ENCODE measurements at places on chromosomes 7 and 10.

- DNase-seq, result no peak
Measured at GRCh38 chr7:154857728-154858681, 144.9 kb downstream of the PAXIP1 start.

DNA sequence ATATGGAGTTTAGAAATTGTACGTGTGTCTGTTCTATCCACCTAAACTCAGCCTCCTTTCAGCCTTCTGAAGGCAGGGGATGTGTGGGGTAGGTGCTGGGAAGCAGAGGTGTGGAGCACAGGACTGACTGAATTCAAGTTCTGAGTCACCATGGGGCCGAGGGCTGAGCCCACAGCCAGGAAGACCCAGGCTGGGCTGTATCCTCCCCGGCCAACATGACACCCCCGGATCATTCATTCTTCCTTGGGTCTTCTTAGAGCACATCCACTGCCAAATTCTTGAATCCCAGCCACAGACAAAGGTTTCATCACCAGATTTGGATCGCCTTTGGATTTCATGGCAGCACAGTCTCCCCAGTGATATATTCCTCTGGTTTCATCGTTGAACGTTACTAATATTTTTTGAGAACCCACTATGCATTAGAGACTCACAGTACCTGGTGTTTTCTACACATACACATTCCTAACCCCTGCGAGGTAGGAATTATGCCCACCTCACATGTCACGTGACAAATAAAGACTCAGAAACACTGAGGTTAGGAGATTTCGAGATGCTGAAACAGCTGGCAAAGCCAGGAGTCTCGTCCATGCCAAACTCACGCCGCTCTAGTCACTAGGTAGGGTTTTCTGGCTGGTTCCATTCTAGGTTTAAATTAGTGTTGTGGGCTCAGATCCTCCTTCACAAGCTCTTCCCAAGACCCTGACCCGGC, 26.9 kb downstream of the CCDC3 start:
- no peak for DNase-seq

- no peak for DNase-seq
Measured at GRCh38 chr7:41809116-41809515, 106.2 kb upstream of the INHBA start.

GRCh38 chr7:22624781-22625180, 102.2 kb upstream of the IL6 start:
- DNase-seq, result no peak

- DNase-seq, result no peak
Measured at GRCh38 chr10:117960345-117960935, 86.3 kb downstream of the RAB11FIP2 start.

- peak; percentile 27 for DNase-seq
Measured at GRCh38 chr7:131021902-131022301, 287.9 kb upstream of the KLF14 start.

- no peak for DNase-seq
Measured at GRCh38 chr7:156147104-156147503, 334.8 kb upstream of the SHH start.

GRCh38 chr10:124270530-124271327, 148.0 kb downstream of the OAT start:
- no peak for DNase-seq

DNA sequence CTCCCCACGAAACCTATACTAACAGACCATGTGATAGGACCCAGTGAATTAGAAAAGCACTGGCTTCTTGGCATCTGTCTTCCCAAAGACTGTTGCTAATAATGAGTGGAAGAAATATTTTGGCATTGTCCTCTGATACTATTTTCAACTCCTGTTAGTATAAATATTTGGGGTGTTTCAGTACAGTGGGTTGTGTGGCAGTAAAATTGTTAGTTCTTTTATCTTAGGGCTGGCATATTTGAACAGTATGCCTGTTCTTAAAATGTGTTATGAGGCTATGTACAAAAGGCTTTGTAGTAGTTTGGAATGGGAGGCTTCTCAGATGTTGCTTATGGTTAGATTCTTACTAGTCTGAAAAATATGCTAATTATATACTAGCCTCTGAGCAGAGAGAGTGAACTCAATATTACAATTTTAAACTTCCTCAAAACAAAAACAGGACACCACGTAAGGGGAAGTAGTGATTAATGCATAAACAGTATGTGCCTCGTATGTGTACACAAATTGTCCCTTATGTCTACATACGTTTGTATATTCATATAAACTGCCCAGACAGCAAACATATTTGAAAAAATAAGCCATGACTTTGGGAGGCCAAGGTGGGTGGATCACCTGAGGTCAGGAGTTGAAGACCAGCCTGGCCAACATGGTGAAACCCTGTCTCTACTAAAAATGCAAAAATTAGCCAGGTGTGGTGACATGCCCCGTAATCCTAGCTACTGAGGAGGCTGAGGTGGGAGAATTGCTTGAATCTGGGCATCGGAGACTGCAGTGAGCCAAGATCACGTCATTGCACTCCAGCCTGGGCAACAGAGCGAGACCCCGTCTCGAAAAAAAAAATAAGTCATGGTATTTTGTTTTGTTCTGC, 115.4 kb downstream of the ARID5B start:
- no peak for DNase-seq

- no peak for DNase-seq
Measured at GRCh38 chr7:101216860-101217387, 457 bp downstream of the PLOD3 start.

- DNase-seq, result peak; percentile 46
Measured at GRCh38 chr10:122435212-122435827, 19.1 kb upstream of the ARMS2 start.

- no peak for DNase-seq
Measured at GRCh38 chr10:94220717-94221116, 142.0 kb downstream of the NOC3L start.

DNA sequence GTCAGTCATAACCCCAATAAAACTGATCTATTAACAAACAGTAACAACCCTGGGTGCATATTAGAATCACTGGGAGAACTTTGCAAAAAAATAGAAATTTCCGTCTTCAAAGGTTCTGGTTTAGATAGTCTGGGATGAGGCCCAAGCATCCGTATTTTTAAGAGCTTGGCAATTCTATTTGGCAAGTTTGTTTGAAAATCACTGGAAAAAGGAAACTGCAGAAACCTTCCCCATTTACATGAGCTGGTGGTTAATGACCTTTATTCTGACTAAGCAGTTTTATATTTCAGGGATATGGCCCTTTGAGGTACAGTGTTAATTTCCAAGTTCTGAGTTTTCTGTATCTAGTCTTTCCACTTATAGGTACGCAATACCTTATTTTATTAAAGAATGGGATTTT, 115.8 kb upstream of the PRR15 start:
- DNase-seq, result no peak

- DNase-seq, result no peak
Measured at GRCh38 chr7:105229641-105230040, 159.1 kb downstream of the SRPK2 start.

- peak; percentile 65 for DNase-seq
Measured at GRCh38 chr7:1720326-1720725, 50.2 kb downstream of the ELFN1 start.

- DNase-seq, result no peak
Measured at GRCh38 chr10:131437556-131438475, 126.3 kb upstream of the TCERG1L start.

GRCh38 chr10:404346-404745, 269.1 kb downstream of the ZMYND11 start:
- DNase-seq, result no peak

GRCh38 chr10:70974351-70974901, 86.1 kb upstream of the PCBD1 start:
- peak; percentile 51 for DNase-seq

GRCh38 chr10:58989486-58990039, 186.9 kb upstream of the PHYHIPL start:
- no peak for DNase-seq

DNA sequence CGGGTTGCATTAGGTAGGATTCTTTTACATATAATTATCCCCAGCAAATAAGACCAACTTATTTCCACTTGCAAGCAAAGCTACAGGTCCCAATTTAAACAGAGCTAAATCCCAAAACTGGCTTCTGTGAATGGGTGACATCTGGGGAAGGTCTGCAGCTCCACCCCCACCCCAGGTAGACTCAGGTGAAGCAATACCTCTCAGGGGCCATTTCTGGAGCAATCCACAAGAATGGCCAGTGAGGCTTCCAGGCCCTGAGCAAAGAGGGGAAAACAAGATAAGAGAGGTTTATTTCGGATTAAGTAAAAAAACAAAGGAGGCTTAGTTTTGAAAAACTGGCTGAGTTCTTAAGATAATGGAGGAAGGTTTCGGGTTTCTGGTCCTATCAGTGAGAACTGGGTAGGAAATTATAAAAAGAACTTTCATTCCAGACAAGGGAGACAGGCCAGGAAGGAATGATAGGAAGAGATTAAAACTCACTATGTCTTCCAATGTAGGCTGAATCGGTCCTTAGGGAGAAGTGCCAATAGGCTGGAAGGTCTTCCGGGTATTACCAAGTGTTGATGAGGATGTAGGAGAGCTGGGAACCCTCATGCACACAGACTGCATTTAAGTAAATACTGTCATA, 25.4 kb downstream of the SH3PXD2A start:
- DNase-seq, result peak; percentile 76

DNA sequence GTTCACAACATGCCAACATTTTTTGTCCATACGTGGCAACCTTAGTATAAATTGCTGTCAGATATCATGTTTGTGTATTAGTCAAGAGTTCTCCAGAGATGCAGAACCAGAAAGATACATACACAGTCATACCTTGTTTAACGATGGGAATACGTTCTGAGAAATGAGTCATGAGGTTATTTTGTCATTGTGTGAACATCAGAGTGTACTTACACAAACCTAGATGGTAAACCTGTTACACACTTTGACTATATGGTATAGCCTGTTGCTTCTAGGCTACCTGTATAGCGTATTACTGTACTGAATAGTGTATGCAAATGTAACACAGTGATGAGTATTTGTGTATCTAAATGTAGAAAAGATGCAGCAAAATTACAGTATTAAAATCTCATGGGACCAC, 22.3 kb downstream of the ZNF518A start:
- no peak for DNase-seq

GRCh38 chr7:151060416-151061212, 1.2 kb downstream of the SLC4A2 start:
- DNase-seq, result peak; percentile 45

DNA sequence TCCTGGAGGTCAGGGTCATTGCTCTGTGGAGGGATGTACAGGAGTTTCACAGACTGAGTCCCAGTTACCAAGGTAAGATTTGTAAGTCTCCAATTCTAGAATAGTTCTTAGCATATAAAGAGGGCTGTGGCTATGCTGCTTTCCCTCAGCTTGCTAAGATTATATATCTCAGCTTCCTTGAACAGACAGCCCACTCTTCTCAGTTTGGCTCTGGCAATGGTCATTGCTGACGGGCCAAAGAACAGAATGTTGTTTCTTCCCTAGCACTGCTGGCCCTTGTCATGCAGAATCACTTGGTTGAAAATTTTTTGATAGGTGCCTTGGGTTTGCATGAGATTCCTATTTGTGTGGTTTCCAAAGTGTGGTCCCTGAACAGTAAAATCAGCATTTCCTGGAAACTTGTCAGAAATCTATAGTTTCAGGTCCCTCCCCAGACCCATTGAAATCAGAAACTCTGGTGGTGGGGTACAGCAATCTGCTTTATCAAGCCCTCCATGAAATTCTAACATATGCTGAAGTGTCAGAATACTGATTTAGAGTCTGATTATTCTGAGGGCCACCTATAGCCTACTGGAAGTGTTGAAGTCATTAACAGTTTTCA, 38.2 kb downstream of the NRBF2 start:
- no peak for DNase-seq

- DNase-seq, result no peak
Measured at GRCh38 chr10:42638821-42639270, 476 bp upstream of the ZNF33B start.

- DNase-seq, result peak; percentile 83
Measured at GRCh38 chr7:110568932-110569331, 522.0 kb upstream of the LRRN3 start.

GRCh38 chr7:101102026-101102425, 16.7 kb downstream of the TRIM56 start:
- DNase-seq, result no peak

- no peak for DNase-seq
Measured at GRCh38 chr10:21677551-21677950, 143.5 kb downstream of the MLLT10 start.

DNA sequence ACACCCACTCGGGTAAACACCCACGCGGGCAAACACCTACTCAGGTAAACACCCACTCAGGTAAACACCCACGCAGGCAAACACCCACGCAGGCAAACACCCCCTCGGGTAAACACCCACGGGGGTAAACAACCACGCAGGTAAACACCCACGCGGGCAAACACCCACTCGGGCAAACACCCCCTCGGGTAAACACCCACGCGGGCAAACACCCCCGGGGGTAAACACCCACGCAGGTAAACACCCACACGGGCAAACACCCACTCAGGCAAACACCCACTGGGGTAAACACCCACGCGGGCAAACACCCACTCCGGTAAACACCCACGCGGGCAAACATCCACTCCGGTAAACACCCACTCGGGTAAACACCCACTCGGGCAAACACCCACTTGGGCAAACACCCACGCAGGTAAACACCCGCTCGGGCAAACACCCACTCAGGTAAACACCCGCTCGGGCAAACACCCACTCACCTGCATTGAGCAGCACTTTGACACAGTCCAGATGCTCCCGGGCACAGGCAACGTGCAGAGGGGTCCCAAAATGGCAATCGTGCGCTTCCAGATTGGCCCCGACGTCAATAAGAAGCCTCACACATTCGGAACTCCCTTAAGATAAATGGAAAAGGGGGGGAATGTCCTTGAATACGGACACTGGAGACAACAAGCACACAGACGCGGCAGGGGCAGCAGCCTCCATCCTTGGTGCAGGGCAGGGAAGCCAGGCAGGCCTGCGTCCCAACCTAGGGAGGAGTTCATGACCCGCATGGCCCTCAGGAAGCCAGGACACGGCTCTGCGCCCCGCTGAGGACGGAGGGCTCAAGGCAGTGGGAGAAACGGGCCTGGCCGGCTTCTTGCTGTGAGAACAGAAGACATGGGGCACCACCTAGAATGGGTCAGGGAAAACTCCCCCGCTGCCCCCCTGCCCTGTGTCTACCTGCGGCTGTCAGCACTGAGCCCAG, 17.6 kb downstream of the ASB13 start:
- DNase-seq, result no peak

DNA sequence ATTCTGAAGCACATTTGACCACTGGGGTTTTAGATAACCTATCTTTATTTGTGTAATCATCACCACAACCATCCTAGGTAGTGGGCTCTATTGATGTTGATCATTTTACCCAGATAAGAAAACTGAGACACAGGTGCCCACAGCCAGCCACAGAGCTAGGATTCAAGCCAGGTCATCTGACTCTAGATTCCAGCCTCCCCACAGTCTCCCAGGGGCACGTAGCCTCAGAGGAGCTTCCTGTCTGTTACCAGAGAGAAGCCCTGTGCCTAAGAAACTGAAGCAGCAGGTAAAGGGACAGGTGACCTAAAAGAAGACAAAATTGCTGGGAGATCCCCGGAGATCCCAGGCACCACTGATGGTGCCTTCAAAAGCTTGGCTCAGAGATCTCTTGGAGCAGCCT, 55.8 kb downstream of the ALOX5 start:
- DNase-seq, result no peak

DNA sequence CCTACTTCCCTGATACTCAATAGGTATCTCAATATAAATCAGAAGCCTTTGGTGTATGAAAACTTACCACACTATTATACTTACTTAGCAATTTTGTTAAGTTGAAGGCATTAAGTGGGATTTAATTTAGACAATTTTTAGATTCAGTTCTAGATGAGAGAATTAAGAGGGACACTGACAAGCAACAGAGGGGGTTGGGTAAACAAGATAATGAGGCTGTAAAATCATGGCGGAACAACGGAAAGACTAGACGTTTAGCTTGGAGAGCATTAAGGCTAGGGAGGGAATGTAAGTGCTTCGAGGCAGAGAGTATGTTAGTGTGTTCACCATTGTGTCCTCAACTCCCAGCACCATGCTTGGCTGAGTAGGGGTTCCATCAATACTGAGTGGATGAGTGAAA, 71.3 kb downstream of the DENND11 start:
- DNase-seq, result peak; percentile 71

Measured in NCI-H69 (cell line).